ENCODE measurements at places on chromosomes 2 and 18.
A peak's percentile ranks its signal among the peaks of the same experiment; 100 is the strongest.

- DNase-seq, result no peak
Measured at GRCh38 chr2:159035790-159036411, 67.5 kb downstream of the TANC1 start.

- DNase-seq, result no peak
Measured at GRCh38 chr2:29011418-29012060, 30.4 kb downstream of the TOGARAM2 start.

DNA sequence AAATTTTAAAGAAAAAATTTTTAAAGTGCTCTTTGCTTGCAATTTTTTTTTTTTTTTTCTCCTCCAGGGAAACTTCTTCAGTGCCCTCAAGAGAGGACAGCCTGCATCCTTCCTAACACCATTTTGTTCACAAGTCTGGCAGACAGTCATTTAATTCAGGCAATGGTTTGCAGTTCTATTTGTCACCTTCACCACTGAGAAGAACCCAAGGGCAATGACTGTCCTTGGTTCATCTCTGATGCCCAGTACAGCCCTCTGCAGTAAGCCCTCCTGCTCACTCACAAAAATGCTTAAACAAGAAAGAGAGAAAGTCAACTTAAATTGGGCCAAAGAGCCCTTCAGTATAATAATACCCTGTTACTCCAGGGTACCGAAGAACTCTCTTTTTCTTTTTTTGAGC lies 52.4 kb downstream of the TGFA start:
- no peak for DNase-seq

GRCh38 chr18:26711756-26712155 lies 153.8 kb downstream of the AQP4 start:
- DNase-seq, result no peak

GRCh38 chr2:159921752-159922404 lies 123.9 kb upstream of the CD302 start:
- peak; percentile 72 for DNase-seq

DNA sequence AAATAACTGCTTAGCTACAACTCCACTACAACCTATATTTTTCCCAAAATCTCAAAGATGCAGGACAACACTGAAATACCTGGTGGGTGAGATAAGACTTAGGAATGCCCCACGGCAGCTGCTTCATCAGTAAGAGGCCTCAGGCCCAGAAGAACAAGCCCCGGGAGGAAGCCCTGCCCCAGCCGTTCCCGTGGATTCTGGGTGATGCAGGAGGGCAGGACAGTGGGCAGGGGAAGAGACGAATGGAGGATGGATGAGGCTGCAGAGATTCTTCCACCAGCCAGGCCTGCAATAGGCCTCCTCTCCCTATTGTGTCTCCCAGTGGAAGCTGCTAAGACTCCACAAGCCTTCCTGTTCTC lies 197.9 kb upstream of the HDAC4 start:
- DNase-seq, result no peak

GRCh38 chr18:79627750-79628294 lies 51.8 kb upstream of the CTDP1 start:
- DNase-seq, result no peak

- DNase-seq, result no peak
Measured at GRCh38 chr18:56853961-56854360, 202.8 kb downstream of the WDR7 start.

GRCh38 chr2:17620841-17621240 lies 80.3 kb downstream of the VSNL1 start:
- no peak for DNase-seq

- no peak for DNase-seq
Measured at GRCh38 chr18:54387631-54388030, 29.9 kb downstream of the C18orf54 start.

GRCh38 chr18:31393286-31393685 lies 16.7 kb downstream of the DSG4 start:
- no peak for DNase-seq

- DNase-seq, result no peak
Measured at GRCh38 chr2:126227250-126227649, 428.7 kb upstream of the GYPC start.

GRCh38 chr2:188751816-188752215 lies 222.4 kb upstream of the COL3A1 start:
- DNase-seq, result no peak

GRCh38 chr2:42249887-42250286 lies 80.7 kb downstream of the EML4 start:
- DNase-seq, result no peak

DNA sequence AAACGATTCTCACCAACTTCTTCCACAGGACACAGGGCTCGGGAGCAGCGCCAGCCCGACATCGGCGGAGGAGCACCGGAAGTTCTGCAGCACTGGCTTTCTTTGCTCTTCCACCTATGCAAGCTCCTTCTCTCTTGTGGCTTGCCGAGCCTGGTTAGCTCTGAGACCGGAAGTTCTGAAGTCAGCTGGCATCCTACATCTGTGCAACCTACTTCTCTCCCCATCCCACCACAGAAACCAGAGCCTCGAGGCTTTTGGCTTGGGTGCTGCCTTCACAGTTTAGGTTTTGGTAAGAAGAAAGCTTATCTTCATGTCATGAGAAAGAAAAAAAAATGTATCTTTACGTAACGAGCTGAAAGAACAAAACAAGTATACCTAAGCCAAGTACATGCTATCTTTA lies 111.7 kb downstream of the ANKRD44 start:
- peak; percentile 70 for DNase-seq

DNA sequence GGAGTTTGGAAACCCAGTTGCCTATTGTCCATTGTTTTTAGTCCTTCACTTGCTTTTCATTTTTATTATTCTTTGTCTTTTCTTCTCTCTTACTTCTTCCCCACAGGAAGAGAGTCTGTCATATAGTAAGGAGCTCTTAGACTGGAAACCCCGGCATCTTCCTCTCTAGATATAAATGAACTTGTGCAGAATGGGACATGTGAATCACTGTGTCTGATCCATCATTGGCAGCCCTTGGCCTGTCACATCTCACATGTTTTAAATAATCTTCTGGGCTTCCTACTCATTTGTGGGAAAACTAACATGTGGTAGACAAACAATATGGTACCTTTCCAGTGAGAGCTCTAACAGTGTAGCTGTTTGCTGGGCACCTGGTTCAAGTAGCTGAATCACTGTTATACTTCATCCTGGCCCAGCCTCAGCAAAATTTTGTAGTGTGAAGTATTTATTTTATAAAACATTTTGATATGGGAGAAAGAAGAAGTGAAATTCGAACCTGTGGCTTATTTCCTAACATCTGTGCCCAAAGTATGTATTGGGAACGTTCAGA lies 112.8 kb downstream of the PHLPP1 start:
- no peak for DNase-seq

- DNase-seq, result peak; percentile 13
Measured at GRCh38 chr2:17540093-17540812, at the start of gene VSNL1. VSNL1 (plus strand) TSS chr2:17540696; CDS start chr2:17592075, 51,379 bp downstream.

DNA sequence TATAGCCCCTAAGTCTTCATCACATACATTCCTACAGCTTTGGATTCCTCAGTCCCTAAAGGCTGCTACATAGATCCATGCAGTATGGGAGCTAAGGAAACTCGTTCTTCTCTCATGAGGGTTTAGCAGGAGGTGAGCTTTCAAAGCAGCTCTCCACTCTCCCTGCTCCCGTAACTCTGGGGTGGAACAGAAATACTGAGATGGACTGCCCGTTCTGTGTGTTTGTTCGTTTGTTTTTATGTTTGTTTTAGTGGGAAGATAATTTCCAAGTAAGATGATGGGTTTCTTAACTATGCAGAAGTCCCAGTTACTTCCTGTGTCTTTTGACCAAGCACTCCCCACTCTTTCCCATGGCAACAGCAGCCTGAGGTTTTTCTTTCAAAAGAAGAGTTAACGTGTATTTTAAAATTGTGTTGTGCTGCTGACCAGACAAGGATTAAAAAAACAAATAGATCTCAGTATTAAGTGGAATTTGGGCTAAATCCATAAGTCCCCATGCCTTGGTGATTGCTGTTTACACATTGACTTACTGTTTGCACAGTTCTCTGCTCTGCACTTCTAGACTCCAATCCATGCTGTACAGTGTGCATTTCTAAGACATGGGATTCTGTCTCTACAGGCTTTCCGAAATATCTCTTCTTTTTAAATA lies 156.4 kb upstream of the SH3BP4 start:
- no peak for DNase-seq

- no peak for DNase-seq
Measured at GRCh38 chr18:73381016-73381698, 513.4 kb upstream of the NETO1 start.

DNA sequence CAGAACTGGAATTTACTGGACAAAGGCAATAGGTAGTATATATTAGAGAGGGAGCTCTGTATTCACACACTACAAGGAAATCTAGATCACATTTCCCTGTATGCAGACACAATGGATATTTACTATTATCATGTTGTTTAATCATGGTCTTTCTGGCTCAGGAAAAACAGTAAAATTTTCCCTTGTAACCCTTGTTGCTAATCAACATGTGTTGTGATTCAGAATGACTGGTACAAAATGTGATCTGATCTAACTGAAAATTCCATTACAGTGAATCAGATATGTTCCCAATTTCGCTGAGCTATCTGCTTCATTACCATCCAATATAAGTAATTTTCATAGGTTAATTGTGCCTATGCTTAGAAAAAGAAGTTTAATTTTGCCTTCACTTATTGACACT lies 1109.7 kb downstream of the LRP1B start:
- DNase-seq, result no peak

DNA sequence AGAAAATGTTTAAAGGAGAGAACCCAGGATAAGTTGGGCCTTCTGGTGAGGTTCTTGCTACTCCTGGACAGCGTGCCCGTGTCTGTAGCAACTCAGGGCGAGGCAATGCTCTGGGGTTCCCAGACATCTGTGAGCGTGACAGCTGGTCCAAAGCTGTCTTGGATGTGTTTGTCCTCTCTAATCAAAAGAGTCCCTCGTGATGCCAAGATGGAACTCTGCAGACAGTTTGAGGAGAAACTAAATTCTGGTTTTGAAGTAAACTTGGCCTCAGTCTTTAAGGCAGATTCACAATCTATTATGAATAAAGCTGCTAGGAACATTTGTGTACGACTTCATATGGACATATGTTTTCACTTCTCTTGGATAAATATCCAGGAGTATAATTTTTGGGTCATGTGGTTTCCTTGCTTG lies 47.3 kb downstream of the TMEM17 start:
- no peak for DNase-seq

- DNase-seq, result no peak
Measured at GRCh38 chr2:95383635-95384027, 18.9 kb upstream of the FAHD2A start.

DNA sequence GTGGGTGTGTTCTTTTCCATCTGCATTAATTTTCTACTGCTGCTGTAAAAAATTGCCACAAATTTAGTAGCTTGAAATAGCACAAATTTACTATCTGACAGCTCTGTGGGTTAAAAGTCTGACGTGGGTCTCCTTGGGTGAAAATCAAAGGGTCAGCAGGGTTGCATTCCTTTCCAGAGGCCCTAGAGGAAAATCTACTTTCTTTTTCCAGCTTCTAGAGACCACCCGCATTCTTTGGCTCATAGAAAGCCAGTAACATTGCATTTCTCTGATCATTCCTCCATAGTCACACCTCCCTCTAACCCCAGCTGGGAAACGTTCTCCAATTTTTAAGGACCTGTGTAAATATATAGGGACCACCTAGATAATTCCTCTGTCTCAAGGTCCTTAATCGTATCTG lies 128.8 kb downstream of the ATL2 start:
- no peak for DNase-seq

GRCh38 chr2:183666031-183666430 lies 541.8 kb downstream of the NUP35 start:
- no peak for DNase-seq

DNA sequence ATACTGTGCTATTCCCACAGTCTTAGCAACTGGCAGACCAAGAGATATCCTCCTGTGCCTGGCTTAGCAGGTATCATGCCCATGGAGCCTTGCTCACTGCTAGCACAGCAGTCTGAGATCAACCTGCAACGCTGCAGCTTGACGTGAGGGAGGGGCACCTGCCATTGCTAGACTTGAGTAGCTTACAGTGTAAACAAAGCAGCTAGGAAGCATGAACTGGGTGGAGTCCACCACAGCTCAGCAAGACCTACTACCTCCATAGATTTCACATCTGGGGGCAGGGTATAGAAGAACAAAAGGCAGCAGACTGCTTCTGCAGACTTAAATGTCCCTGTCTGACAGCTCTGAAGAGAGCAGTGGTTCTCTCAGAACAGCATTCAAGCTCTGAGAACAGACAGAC lies 74.8 kb downstream of the AKAIN1 start:
- no peak for DNase-seq
